Anterior cingulate cortex (tissue), 58 donors: ENCODE measurements at places on chromosomes 5 and 9.

GRCh38 chr5:139592289-139592688 is 31.1 kb downstream of the UBE2D2 start:
- no peak for DNase-seq

DNA sequence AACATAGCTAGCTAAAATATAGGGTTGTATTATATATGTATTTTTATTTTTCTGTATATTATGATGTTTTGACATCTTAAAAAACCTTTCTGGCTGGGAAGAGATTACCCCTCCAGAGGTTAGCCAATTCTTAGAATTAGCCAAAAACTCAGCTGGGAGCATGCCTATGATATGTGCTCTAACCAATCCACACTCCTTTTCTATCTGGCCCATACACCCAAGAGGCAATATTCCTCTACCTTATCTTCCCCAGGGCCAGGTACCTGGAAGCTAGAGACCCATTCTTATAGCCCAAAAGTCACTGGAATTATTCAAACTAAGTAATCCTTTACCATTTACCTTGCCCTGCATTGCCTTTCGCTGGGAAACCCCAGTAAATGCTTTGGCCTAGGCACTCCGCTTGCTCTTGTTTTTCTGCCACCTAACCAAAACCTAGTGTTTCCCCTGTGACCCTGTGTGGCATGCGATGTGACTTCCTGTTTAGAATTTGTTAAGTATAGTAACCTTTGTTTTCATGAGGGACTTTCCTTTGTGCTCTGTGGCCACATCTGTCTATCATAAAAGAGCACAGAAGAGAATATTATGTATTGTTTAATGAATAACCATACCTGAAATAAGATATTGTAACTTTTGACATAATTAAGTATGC is 37.4 kb downstream of the CSNK1G3 start:
- no peak for DNase-seq

DNA sequence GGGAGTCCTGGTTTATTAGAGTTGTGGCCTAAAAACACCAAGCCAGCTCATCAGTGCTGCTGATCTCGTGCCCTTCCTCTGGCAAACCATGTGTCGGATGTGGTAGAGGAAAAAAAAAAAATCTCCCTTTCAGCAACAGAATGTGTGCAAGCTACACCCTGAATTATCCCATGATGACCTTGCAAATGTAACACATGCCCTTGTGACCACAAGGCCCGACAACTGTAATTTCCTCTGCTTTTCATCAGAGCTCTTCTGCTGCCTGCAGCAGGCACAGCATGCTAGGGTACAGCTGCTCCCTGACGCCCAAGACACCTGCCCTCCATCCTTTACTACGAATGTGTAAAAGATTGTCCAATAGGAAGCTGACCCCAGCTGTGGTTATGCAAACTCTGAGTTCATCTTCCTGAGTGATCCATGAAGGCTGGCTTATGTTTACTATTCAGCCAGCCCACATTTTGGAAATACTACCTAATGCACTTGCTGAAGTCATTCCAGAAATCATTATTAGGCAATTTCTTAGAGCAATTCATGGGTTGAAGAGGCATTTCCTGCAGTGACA is 14.6 kb upstream of the BNC2 start:
- no peak for DNase-seq

GRCh38 chr9:87518702-87519335 is 21.2 kb downstream of the DAPK1 start:
- DNase-seq = no peak

DNA sequence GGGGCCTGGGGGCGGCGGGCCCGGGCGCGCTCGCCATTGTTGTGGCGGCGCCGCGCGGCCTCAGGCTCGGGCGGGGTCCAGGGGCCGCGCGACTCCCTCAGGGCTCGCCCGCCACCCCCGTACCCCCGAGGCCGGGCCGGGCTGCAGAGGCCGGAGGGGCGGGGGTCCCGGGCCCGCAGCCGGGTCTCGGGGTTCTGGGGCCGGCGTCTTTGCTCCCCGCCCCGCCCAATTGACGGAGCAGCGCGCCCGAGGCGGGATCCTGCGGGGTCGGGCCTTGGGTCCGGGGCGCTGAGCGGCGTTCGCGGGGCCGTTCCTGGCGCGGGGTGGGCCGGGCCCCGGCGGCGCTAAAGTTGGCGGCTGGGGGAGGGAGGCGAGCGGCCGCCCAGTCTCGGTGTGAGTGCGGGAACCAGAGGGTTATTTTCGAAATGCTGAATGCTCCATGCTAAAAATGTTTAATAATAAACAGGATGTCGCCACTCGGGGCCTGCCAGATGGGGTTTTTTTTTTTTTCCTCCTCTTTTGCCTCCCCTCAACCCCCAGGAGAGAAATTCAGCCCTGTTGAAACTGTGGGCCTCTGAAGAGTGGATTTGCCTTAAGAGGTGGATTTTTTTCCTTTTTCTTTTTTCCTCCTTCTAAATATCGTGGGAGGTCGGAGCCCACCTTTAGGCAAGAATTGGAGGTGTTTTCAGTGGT is 724 bp downstream of the PRRC2B start:
- peak; percentile 34 for DNase-seq
